Ascending aorta (tissue), 2 donors: ENCODE measurements at places on chromosomes 1 and 21. TPM values are rescaled to one million over a fixed set of nuclear protein-coding genes. Genes with fewer than 3 reads are reported as not detected.
A peak's percentile ranks its signal among the peaks of the same experiment; 100 is the strongest.

GRCh38 chr1:34770891-34771504 is 10.0 kb upstream of the GJB3 start:
- H3K36me3 ChIP-seq = no peaks in the 10 kb centered on the region
- no peaks in the 10 kb centered on the region for H3K27me3 ChIP-seq
- no peak overlapping the region for H3K27ac ChIP-seq
- DNase-seq = no peak
- H3K4me1 ChIP-seq = no peaks in the 10 kb centered on the region

DNA sequence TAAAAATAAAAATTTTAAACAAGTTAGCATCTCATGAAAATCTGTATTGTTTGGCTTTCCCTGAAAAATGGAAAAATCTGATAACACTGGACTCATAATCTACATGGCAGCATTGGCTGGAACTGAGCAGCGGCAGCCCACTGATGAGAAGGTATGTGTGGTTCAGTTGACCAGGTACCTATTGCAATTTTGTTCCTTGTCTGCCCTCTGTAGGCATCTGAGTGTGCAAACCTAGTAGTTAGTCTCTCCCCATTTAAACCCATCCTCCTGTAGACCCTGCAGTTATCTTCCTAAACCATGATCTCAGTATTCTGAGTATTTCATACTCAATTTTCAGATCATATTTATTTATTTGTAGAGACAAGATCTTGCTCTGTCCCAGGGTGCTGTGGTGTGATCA is 59.4 kb upstream of the SERBP1 start:
- H3K36me3 ChIP-seq = no peaks in the 10 kb centered on the region
- no peaks in the 10 kb centered on the region for H3K4me1 ChIP-seq
- H3K4me3 ChIP-seq = no peak overlapping the region
- H3K27me3 ChIP-seq = no peaks in the 10 kb centered on the region
- DNase-seq = no peak
- no peak overlapping the region for H3K27ac ChIP-seq

- no peaks in the 10 kb centered on the region for H3K27me3 ChIP-seq
- no peak overlapping the region for H3K27ac ChIP-seq
- no peak for DNase-seq
- no peaks in the 10 kb centered on the region for H3K36me3 ChIP-seq
- no peaks in the 10 kb centered on the region for H3K4me1 ChIP-seq
Measured at GRCh38 chr1:207427832-207428585, 26.1 kb upstream of the CR2 start.

DNA sequence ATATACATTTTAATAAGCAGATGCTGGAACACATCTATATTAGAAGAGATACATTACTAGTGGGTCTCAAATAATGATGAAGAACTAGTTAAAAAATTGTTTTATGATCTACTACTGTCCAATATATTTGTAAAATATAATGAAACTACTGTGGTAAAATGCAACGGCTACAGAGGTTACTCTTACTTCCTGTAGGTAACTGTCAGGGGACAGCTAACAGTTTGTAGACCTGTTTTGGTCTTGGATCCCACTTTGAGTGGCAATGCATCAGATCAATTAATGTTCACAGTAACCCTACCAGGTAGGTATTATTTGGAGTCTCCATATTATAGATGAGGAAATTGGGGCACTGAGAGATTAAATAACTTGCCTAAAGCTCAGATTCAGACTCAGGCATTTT is 26.7 kb upstream of the MYSM1 start:
- DNase-seq = no peak
- H3K4me3 ChIP-seq = no peak overlapping the region
- no peaks in the 10 kb centered on the region for H3K27me3 ChIP-seq
- H3K36me3 ChIP-seq = no peaks in the 10 kb centered on the region
- H3K4me1 ChIP-seq = peaks cover 2% of the 10 kb centered on the region
- H3K27ac ChIP-seq = no peak overlapping the region

Gene IQGAP3
- total RNA-seq = not detected

GRCh38 chr1:14987829-14988603 is 165.5 kb upstream of the TMEM51 start:
- H3K27ac ChIP-seq = no peak overlapping the region
- DNase-seq = no peak
- H3K36me3 ChIP-seq = no peaks in the 10 kb centered on the region

GRCh38 chr1:211305044-211305443 is 21.6 kb upstream of the TRAF5 start:
- DNase-seq = no peak

DNA sequence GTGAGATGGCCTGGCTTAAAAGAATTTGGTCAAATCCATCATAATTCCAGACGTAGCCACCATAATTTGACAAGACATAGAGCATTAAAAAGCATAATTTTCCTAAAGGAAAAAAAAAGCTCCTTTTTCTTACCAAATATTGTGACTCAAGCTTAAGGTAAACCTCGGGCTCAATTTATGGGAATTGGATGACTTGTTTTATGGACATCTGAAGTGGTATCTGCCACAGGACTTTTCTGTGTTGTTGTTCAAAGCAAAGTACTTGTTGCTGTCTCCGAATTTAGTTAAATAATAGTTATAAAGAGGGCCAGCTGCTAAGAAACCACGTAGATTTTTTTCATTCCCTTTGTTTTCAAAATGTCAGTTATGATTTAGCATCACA is 1.1 kb downstream of the MPZL1 start:
- H3K4me3 ChIP-seq = peak overlapping the region; percentile 86
- no peak for DNase-seq
- H3K4me1 ChIP-seq = peaks cover 3% of the 10 kb centered on the region
- H3K27ac ChIP-seq = peak overlapping the region; percentile 94
- no peaks in the 10 kb centered on the region for H3K36me3 ChIP-seq
- no peaks in the 10 kb centered on the region for H3K27me3 ChIP-seq

DNA sequence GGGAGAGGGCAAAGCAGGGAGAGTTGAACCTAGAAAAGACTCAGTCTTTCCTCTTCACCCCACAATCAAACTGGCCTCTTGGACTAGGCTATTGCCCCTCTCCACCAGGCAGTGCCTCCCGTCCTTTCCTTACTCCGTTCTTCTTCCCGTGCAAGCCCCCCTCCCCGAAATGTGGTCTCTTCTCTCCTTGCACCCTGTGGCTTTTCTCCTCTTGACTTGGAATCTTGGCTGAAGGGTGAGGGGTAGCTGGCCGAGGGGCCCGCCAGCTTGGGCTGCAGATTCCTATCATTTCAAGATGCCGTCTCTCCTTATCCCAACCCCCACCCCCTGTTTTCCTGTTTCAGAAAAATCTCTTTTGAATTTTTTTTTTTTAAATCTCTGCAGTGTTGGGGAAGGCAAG is 1.6 kb downstream of the WNT2B start:
- no peak for DNase-seq
- no peaks in the 10 kb centered on the region for H3K36me3 ChIP-seq
- H3K27ac ChIP-seq = no peak overlapping the region
- H3K4me1 ChIP-seq = peaks cover 4% of the 10 kb centered on the region

DNA sequence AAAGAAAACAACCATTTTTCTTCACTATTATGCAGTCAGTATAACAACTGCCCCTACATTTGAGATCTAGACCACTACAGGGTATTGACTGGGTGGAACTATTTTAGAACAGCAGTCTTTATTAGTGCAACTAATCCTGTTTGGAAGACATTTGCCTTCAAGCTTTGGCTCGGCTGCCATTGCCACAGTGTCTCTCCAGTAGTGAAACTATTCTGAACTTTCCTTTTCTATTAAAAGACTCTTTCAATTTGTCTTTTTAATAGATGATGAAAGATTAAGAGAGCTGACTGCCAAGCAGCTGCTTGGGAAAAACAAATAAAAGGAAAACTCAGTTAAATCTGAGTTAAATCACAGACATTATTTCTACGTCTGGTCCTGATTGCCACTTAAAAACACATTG is 49.3 kb downstream of the LPGAT1 start:
- no peak overlapping the region for H3K27ac ChIP-seq
- DNase-seq = no peak
- no peak overlapping the region for H3K4me3 ChIP-seq
- no peaks in the 10 kb centered on the region for H3K4me1 ChIP-seq
- H3K36me3 ChIP-seq = peaks cover 12% of the 10 kb centered on the region
- H3K27me3 ChIP-seq = no peaks in the 10 kb centered on the region

Gene TNFRSF25
- total RNA-seq = 18.0 TPM

DNA sequence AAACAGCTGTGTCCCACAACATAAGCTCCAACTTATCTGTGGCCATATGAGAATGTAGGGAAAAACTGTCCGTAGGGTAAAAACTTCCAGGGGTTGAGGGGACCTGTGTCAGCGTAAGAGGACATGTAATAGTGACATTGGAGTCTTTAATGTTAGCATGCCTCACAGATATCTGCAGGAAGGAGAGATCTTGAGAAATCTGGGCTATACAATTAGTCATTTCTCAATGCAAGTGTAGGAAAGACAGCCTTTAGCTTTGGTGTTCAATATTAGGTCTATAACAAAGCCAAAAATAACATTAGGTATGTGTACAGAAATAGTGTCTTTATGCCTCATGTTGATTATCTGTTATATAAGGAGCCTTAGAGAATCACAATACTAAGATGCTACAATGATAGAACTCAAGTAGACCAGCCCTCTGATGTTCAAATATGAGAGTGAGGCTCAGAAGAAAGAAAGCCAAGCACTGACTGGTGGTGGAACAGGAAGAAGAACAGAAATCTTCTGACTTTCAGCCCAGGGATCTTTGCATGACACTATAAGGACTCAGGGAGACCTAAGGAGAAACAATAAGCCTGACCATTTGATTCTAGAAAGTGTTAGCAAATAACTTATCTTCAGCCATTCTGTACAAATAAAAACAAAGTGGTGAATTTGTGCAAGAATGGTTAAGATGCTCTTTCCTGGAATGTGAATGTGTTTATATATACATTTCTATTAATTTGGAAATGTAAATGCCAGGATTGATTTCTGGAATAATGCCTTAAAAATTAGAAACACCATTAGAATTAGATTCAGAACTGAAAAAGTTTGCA is 152.6 kb downstream of the ZC3H11B start:
- no peaks in the 10 kb centered on the region for H3K36me3 ChIP-seq
- no peaks in the 10 kb centered on the region for H3K27me3 ChIP-seq
- no peaks in the 10 kb centered on the region for H3K4me1 ChIP-seq
- no peak overlapping the region for H3K4me3 ChIP-seq

Gene CYP2J2
- not detected for total RNA-seq

Gene SAMD13
- not detected for total RNA-seq

GRCh38 chr1:176195547-176195946 is 11.5 kb downstream of the COP1 start:
- H3K36me3 ChIP-seq = no peaks in the 10 kb centered on the region
- H3K27me3 ChIP-seq = no peaks in the 10 kb centered on the region
- H3K4me1 ChIP-seq = peaks cover 4% of the 10 kb centered on the region
- H3K27ac ChIP-seq = no peak overlapping the region
- DNase-seq = no peak
- no peak overlapping the region for H3K4me3 ChIP-seq

Gene C8A
- total RNA-seq = 0.21 TPM

DNA sequence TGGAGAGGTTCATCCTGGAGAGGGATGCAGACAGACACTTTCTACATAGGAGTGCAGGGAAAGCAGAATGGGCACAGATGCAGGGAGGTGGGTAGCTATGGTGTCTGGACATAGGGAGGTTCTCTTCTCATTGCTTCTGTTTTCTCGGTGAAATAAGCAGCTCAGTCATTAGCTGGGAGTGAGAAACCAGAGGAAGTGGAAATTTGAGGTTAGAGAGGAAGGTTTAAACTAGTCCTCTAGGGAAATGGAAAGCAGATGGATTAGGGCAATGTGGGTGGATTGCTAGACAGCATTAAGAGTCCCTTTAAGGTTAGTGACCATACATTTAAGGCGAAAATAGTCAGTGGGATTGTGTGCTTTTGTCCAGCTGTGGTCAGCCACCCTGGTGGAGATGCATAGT is 39.6 kb downstream of the MPZL1 start:
- DNase-seq = no peak
- no peak overlapping the region for H3K4me3 ChIP-seq
- H3K36me3 ChIP-seq = peaks cover 4% of the 10 kb centered on the region
- H3K27me3 ChIP-seq = no peaks in the 10 kb centered on the region

GRCh38 chr1:153288634-153289275 is 24.0 kb downstream of the PGLYRP3 start:
- DNase-seq = no peak
- H3K4me1 ChIP-seq = no peaks in the 10 kb centered on the region
- no peak overlapping the region for H3K27ac ChIP-seq
- H3K4me3 ChIP-seq = no peak overlapping the region
- no peaks in the 10 kb centered on the region for H3K27me3 ChIP-seq
- no peaks in the 10 kb centered on the region for H3K36me3 ChIP-seq

DNA sequence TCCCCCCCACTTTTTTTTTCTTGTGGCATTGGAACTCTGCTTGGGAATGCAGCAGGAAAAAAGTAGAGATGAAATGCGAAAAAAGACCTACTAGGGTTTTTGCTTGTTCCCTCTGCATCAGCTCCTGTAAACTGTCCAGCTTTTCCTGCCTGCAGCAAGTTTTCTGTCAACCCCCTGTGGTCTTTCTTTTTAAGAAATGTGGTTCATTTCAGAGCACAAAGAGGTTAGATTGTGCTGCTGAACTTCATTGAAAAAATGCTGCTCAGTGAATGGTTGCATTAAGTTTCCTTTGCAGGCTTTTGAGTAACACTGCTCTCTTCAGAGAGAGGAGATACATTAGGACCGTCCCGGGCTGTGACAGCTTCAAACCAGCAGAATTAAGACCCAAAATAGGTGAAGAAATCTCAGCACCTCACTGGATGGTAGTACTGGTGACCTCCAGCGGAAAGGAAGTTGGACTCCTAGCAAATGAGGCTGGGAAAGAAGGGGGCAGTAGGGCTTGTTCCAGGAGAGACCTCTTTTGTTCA is 80.7 kb downstream of the NDUFS5 start:
- H3K36me3 ChIP-seq = no peaks in the 10 kb centered on the region
- no peaks in the 10 kb centered on the region for H3K27me3 ChIP-seq
- H3K4me3 ChIP-seq = peak overlapping the region; percentile 70
- DNase-seq = no peak
- peaks cover 6% of the 10 kb centered on the region for H3K4me1 ChIP-seq

Gene PTAFR
- 13.1 TPM for total RNA-seq

DNA sequence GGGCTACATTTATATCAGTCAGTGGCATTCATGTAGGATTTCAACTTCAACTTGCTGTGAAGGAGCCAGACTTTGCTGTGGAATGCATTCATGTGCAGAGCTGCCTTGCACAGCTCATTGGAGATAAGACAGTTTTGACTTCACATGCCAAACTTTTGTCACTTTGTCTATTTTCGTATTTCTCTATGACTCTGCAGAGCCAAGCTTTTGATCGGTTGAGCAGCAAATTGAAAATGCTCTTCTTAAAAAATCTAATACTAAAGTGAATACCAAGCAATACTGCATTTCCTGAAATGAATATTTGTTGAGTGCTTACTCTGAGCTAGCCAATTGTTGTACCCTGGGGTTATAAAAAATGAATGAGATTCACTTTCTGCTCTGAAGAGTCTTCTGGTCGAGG is 388.7 kb downstream of the ST6GALNAC3 start:
- H3K4me1 ChIP-seq = no peaks in the 10 kb centered on the region
- DNase-seq = no peak
- no peak overlapping the region for H3K4me3 ChIP-seq
- H3K27ac ChIP-seq = no peak overlapping the region
- no peaks in the 10 kb centered on the region for H3K36me3 ChIP-seq

- no peak for DNase-seq
- no peak overlapping the region for H3K4me3 ChIP-seq
- no peaks in the 10 kb centered on the region for H3K4me1 ChIP-seq
Measured at GRCh38 chr1:69438056-69438795, 129.5 kb upstream of the LRRC7 start.

Gene KLHL21
- total RNA-seq = 147 TPM

GRCh38 chr1:67134695-67135094 is at the start of gene C1orf141:
Gene C1orf141, minus strand, starts transcription at chr1:67134970. Its CDS starts 7,730 bp downstream, at chr1:67127240.
- no peaks in the 10 kb centered on the region for H3K36me3 ChIP-seq
- H3K27ac ChIP-seq = no peak within 1 kb of the TSS
- H3K4me1 ChIP-seq = no peaks in the 10 kb centered on the region

Gene CFHR2
- total RNA-seq = not detected
